Neural progenitor cell (in vitro differentiated cells): ENCODE measurements at places on chromosomes 13 and 19.

- no peak for DNase-seq
These were observed 442.9 kb downstream of the FOXO1 start for GRCh38 chr13:40223585-40223984.

DNA sequence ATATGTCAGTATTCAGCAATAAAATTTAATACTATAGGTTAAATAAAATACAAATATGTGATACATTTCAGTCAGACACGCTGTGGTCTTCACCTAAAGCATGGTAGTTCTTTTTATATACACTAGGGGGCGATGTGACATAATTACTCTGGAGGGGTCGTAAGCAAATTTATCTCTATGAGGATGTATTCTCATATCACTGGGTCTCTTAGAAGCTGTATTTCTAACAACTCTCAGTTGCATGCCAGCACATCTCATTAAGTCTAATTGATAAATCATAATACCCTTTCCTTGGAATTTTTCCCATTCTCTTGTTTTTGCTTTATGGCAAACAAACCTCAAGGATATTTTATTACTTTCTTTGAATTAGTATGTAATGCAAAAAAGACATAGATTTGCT lies 3.9 kb upstream of the PCDH17 start:
- DNase-seq = peak; percentile 26

- no peak for DNase-seq
These were observed 6.3 kb upstream of the IGSF23 start for GRCh38 chr19:44607049-44607448.

DNA sequence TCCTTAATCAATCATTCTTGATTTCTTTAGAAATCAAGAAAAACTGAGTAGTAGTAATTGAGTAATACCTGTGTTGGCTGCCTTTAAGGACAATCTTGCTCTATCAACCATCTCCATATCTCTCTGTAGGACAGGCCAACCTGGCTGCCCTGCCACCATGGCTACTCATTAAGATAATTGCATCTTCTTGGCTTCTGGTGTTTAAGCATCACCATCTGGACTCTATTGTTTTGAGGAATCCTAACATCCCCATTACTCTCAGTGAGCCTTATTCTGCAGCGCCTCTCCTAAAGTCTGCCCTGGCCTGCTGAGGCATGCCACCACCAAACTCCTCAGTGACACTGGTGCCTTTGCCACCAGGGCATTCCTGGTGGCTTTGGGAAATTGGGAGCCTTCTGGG lies 442.6 kb upstream of the ZNF507 start:
- no peak for DNase-seq

GRCh38 chr13:30224732-30225131 lies 82.6 kb downstream of the KATNAL1 start:
- no peak for DNase-seq

GRCh38 chr13:99740251-99740979 lies 231.2 kb downstream of the ZIC5 start:
- no peak for DNase-seq

GRCh38 chr13:39272994-39273393 lies 234.7 kb downstream of the NHLRC3 start:
- DNase-seq = no peak

- DNase-seq = no peak
These were observed 84.5 kb upstream of the ABCC4 start for GRCh38 chr13:95385798-95386197.

DNA sequence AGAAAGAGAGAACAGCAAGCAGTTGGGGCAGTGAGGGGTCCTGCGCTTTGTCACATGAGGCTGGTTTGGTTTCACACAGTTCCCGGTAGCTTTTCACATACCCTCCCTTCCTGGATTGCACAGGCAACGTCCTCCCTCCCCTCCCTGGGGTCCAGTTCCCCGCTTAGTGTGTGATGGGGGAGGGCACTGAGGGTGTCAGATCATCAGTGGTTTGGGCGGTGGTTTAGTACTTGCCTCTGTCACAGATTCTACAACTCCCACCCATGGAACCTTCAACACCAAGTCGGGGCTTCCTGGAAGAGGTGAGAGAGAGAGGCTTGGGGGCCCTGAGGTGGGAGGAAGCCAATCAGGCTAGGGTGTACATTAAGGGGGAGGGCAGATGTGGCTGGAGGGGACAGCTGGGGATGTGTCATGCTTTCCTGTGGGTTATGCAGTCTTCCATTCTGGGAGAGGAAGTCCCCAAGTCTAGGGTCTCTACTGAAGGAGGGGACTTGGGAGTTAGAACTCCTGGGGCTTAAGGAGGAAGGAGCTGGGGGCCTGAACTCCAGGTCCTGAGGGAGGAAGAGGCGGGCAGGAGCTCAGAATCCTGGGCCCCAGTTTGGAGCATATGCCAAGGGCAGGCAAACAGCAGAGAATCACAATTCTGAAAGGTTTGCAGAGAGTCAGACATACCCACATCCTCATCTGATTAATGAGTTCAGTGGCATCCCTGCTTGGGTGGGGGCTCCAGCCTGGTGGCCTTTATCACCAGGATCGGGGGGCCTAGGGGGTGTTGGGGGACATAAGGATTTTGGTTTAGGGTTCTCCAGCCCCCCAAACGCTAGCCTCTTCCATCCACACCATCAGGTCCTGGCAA lies at the start of gene NKG7:
TSS of gene NKG7 (minus strand) at position 6 of the 856 bp plus-strand sequence. CDS start 119 bp downstream, outside the sequence.
- DNase-seq = no peak

- peak; percentile 70 for DNase-seq
These were observed 3.6 kb downstream of the LGALS7 start for GRCh38 chr19:38769635-38770211.

DNA sequence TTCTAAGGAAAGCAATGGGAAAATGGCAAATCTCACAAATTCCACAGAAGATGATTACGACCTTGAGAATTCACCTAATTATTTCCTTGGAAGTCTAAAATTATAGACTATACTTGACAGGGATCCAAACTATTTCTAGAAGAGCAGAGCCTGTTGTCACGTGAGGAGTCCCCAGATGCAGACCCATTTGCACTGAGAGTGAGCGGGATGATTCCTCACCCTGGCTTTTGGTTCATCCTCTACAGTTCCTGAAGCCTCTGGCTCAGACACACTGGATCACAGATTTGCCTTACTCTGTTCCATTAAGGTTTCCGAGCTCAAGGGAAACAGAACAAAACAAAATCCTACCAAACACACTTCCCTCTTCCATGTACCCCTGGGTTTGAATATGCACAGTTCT lies 23.0 kb upstream of the CYSLTR2 start:
- no peak for DNase-seq

DNA sequence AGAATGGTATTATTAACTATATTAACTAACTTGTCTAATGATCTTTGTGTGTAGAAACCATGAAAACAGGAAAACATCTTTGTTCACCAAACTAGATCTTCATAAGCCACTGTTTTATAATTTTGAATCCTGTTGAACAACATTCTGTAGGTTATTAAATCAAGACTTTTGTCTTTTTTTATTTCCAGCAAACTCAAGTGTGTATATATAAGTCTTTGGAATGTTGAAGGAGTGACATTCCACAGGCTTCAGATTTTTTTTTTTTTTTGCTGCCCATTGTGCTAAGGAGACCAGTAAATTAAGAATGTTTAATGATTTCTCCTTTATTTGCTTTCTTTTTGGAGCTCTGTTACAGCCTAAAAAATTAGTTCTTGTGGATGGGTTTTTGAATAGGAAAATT lies 89.6 kb downstream of the LMO7 start:
- DNase-seq = no peak

DNA sequence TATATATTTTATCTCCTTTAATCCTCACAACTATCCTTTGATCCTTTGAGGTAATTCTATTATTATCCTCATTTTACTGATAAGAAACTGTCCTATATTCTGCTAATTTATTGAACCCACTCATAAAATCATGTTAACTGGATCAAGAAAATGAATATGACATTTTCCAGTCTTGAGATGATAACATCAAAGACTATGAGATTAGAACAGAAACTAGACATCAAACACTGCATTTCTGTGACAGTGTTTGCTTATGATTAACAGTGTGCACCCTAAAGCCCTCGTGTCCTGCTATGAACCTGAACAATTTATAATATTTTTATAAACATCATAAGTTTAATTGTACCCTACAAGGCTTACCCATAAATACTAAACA lies 96.3 kb downstream of the TBC1D4 start:
- no peak for DNase-seq

- DNase-seq = no peak
These were observed 579.4 kb upstream of the MIR17HG start for GRCh38 chr13:90768116-90768515.

- no peak for DNase-seq
These were observed 505 bp downstream of the ZSWIM4 start for GRCh38 chr19:13795595-13796300.

- DNase-seq = no peak
These were observed 88.3 kb downstream of the PDS5B start for GRCh38 chr13:32674503-32674902.

DNA sequence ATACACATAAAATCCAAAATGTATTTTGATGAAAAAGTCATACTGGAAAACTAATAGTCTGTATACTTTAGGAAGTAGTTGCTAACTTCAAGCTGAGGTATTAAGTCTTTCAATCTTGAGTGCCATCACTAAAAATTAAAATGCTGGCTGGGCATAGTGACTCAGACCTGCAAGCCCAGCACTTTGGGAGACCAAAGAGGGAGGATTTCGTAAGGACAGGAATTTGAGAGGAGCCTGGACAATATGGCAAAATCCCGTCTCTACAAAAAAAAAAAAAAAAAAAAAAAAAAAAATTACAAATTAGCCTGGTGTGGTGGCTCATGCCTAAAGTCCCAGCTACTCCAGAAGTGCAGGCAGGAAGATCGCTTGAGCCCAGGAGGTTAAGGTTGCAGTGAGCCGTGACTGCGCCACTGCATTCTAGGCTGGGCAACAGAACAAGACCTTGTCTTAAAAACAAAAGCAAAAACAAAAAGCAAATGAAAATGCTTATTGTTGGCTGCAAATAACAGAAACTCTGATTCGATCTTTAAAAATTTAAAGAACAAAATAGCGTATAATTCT lies 1994.2 kb upstream of the PCDH20 start:
- DNase-seq = no peak

GRCh38 chr19:22901431-22902130 lies 69.5 kb downstream of the ZNF723 start:
- no peak for DNase-seq

GRCh38 chr13:68078874-68079273 lies 848.7 kb upstream of the PCDH9 start:
- no peak for DNase-seq

GRCh38 chr19:16778796-16779411 lies 50.3 kb upstream of the SIN3B start:
- peak; percentile 69 for DNase-seq

DNA sequence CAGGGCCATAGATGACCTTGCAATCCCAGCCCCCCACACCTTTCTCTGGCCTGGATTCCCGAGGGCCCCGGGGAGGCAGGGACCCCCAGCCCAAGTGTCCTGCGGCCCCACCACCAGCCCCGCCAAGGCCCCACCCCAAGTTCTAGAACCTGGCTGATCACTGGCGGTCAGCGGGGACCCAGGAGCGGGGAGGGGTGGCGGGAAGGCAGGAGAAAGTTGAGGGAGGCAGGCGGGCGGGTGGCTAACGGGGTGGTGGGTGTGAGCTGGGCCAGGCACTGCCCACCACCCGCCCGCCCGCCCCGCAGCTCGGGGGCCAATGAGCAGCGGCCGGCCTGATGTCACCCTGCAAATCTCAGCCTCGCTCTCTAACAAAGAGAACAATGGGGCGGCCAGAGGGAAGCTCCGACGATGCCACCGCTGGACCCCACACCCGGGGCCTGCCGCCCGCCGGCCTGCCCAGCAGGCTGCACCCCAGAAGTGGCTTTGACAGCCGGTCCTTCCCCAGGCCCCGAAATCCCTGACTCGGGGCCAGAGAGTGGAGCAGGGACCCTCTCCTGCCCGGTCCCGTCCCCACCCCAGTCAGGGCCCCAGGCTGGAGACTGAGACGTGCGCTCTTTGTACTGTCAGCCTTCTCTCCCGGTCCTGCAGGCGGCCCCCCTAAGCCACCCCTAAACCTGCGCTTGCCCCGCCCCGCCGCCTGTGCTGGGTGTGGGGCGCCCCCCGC lies 1.6 kb downstream of the MEX3D start:
- DNase-seq = peak; percentile 94

DNA sequence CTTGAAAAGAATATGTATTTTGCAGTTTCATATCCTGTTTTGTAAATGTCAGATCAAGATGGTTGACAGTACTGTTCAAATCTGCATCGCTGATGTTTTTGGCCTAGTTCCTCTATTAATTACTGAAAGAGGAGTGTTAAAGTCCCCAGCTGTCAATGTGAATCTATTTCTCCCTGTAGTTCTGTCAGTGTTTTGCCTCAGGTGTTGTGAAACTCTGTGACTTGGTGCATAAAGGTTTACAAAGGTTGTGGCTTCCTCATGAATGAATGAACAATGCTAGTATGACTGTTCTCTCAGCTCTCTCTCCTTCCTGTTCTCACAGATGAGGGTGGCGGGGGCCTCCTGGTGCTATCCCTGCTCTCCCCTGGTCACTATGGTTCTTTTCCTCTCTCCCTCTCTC lies 142.4 kb downstream of the MYCBP2 start:
- no peak for DNase-seq

- DNase-seq = no peak
These were observed 32.5 kb downstream of the DLEU7 start for GRCh38 chr13:50810998-50811397.

GRCh38 chr13:93169980-93170379 lies 56.6 kb upstream of the GPC6 start:
- no peak for DNase-seq

DNA sequence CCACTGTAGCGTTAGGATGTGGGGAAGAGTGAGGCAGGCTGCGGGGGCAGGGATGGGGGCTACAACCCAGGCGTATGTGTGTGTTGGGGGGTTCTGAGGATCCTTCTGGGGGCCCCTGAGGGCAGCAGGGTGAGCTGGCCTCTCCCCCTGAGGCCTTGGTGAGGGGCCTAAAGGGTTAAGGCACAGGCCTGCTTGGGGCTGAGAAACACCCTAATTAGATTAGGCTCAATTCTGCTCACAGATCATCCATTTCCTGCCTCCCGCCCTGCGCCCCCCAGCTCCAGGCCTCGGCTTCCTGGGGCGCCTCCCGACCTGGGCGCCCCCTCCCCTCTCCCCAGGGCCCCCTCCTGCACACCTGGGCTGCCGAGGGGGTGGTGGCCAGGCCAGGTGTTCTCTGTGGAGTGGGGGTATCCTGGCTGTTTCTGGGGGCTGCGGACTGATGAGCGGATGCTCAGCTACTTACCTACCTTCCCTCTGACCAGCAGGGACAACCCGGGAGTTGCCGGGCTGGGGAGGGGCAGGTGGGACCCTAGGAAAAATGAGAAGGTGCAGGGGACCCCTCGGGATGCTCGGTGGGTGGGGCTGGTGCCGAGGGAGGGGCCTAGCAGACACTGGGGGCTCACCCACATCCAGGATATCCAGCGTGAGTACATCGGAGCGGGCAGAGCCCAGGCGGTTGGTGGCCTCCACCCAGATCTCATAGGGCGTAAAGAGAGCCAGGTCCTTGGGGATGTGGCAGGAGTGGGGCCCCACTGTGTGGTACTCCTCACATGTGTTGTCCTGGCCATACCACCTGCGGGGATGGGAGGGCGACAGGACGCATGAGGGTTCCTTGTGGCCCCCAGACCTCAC lies 8.6 kb downstream of the CRLF1 start:
- DNase-seq = peak; percentile 47
